GM03348 (cell line): ENCODE measurements at places on chromosomes 4 and X.
A peak's percentile ranks its signal among the peaks of the same experiment; 100 is the strongest.

DNA sequence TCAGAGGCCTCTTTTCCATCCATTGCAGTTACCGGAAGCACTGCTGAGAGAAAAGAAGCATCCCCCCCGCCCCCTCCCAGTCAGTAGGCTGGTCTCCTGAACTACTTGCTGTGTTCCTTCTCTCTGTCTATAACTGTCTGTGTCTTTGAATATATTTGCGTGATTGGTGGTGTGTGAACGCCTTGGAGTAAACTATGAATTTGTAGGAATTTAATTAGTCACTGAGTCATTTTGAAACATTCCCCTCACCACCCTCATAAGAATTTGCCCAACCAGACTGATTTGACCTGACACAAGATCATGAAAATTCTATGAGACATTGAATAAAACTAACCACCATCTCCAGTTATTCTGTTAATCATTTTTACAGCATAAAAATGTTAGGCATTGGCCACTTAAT, 6.7 kb upstream of the NXF3 start:
- peak; percentile 7 for DNase-seq

DNA sequence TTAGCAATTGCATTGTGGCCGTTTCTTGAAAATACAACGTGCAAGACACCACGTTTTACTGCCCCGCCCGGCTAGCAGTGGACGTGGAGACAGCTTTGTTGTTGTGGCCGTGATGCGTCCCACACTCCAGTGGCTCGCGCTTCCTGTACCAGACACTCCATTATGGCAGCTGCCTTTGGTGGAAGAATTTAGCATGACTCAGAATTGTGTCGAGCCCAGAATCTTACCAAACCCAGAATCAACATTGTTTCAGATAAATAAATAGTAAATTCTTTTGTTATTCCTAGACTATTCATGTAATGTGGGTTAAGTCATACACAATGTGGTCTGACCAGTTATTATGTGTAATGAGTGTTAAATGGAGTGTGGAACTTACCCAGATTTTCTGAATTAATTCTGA, 25.3 kb upstream of the S100P start:
- DNase-seq: no peak

DNA sequence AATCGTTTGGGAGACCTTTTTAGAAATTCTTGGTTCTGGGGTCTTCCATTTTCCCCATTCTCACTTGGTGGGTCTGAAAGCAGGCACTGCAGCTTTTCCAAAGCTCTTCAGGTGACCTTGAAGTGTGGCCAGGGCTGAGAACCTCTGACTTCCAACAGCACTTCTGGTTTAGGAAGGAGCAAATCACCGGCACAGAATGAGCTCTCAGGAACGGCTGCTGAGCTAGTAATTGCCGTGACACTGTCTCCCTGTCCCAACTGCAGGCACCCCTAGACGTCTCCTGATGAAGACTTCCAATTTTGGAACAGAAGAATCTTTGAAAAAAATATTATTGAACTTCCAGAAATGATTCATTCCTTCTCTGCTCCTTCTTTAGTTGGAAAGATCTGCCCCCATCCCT, 31.3 kb downstream of the CD38 start:
- no peak for DNase-seq

DNA sequence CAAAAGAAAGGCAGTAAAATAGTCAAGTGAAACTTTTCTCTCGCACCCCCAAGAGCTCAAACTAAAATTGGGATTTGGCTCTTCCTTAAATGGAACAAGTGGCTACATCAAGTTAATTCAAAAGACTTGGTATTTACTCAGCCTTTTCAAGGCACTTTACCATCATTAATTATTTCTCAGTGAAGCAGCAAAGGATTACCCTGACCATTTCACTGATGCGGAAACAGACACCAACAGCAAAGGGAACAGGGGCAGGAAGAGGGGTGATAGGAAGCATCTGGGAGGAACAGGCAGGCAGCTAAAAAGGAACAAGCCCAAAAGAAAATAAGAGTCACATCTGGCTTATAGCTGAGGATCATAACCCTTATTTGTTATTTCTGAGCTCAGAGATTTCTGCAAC, 2.7 kb downstream of the SCML2 start:
- no peak for DNase-seq
